ENCODE measurements at places on chromosomes 11 and 22. TPM values are rescaled to one million over a fixed set of nuclear protein-coding genes. Genes with fewer than 3 reads are reported as not detected.

HPX gene
- total RNA-seq = 0.49 TPM

THRSP gene
- not detected for total RNA-seq

GDPD4 gene
- total RNA-seq = not detected

PRODH gene
- not detected for total RNA-seq

MPZL3 gene
- total RNA-seq = 0.49 TPM

SMC1B gene
- total RNA-seq = not detected
